NCI-H1930 (cell line): ENCODE measurements at places on chromosomes 2 and 18.

DNA sequence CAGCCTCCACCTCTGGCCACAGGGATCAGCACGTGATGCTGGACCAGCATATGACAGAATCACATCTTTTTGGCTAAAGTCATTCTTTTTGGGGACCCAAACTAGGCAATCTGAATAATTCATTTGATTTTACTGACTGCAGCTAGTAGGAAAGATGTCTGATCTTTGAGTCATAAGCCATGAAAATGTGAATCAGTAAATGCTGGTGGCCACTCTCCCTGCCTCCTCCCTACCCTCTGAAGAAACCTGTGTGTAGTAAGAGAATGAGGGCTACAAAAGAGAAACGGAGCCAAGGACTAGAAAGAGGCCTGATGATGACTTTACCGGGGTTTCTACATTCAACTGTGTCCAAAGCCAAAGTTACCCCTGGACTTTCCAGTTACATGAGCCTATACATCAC lies 10.1 kb upstream of the LRPPRC start:
- no peak for DNase-seq

- no peak for DNase-seq
Measured at GRCh38 chr18:51171223-51171622, 26.3 kb downstream of the MEX3C start.

DNA sequence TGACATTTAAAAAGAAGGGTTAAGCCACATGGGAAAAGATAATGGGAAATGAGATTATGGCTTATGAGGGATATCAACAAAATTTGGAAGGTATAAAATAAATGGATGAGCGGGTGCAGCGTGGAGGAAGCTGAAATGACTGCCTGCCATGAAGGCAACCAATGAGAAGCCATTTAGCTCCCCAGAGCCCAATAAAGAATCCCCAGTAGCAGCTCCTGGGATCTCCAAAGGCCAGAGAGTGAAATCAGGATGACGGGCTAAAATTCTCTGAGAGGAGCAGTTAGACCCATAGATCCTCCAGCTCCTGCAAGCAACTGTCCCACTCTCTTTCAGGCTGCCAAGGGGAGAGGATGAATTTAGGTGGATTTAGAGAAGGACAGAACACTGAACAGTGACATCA lies 12.9 kb upstream of the MAPRE3 start:
- DNase-seq, result peak; percentile 4

DNA sequence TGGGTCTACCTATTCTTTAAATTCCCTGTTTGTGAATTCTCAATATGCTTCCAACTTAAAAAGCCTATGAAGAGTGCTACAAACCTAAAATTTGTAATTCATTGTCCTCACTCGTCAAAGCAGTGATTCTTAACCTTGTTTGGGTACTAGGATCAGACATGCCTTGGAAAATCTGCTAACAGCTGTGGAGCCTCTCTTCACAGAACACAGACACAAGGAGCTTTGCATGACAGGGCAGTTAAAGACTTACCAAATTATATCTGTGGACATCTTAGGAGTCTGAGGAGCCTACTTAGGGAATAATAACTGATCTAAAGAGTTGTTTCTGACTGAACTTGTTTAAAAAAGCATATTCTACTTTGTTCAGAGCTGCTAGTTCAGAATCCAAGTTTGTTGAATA lies 38.1 kb downstream of the TMEM87B start:
- DNase-seq, result no peak

DNA sequence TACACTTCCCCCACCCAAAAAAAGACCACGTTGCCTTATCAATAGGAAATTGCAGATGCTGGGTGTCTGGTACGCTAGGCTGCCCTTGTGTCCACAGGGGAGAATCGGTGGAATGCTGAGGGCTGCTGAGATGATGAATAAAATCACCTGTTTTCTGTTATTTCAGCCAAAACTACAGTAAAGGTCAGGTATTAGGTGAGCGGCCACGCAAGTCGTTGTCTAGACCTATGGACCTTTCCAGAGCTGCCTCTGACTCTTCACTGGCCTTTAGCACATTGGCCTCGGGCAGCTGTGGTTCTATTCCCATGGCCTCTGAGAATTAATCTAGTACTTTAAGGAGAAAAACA lies 89.6 kb downstream of the MTCL1 start:
- no peak for DNase-seq

GRCh38 chr2:39435741-39436591 lies 1.1 kb downstream of the MAP4K3 start:
- DNase-seq, result no peak

GRCh38 chr18:50507120-50507590 lies 52.7 kb upstream of the MAPK4 start:
- no peak for DNase-seq

GRCh38 chr2:234996069-234996940 lies 44.5 kb downstream of the SH3BP4 start:
- DNase-seq, result no peak

DNA sequence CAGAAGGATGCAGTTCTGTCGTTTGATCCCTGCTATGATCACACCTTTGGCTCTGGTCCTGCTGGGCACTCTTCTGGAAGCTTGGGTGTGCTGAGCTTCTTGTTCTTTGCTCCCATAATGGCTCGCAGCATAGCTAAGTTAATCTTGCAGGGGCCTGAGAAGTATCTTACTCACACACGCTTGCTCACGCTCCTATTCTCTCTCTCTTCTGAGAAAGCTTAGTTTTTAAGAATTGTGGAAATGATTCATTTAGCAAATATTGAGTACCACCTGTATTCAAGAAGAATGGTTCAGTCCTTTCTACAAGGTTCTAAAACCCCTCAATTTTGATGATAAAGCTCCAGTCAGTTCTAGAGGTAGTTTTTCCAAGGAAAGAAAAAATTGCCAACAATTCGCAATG lies 40.6 kb downstream of the XRCC5 start:
- DNase-seq, result no peak

GRCh38 chr2:45577441-45577840 lies 33.6 kb downstream of the SRBD1 start:
- no peak for DNase-seq

DNA sequence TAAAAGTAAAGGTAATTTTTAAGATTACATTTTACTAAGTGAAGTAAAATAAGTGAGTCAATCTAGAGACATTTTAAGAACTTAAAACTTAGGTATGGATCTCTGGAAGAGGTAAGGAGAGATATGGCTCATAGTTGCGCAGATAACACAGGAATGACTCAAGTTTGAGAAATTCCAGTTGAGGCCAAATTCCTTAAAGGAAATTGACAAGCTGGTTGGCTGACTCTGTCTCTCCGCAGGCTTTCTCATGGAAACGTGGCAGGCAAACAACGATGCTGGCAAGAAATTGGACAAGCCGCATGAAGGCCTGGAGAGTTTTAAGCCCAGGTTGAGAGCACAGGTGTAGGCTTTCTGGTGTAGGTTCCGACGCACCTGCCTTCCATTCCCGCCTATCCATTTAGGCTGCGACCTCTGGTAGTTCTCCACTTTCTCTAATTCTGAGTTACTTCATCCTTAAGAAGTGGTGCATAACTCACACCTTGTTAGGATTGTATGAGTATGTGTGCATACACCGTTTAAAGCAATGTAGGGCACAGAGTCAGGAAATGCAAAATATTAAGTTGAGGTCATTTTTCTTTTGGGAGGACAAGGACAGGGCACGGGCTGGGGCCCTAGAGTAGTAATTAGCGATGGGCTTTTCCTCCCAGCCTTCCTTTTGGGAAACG lies 589 bp upstream of the DAW1 start:
- DNase-seq, result no peak

- no peak for DNase-seq
Measured at GRCh38 chr18:11955239-11956029, 25.9 kb upstream of the IMPA2 start.

- DNase-seq, result no peak
Measured at GRCh38 chr2:86617738-86618137, 5.9 kb downstream of the RNF103 start.

GRCh38 chr18:3468833-3469232 lies 18.9 kb downstream of the TGIF1 start:
- no peak for DNase-seq

GRCh38 chr2:237982039-237982725 lies 15.4 kb downstream of the UBE2F start:
- no peak for DNase-seq

GRCh38 chr2:138779781-138780445 lies at the start of gene NXPH2:
NXPH2 (minus strand) TSS chr2:138780390; CDS start chr2:138780241, 149 bp downstream.
- DNase-seq, result no peak

DNA sequence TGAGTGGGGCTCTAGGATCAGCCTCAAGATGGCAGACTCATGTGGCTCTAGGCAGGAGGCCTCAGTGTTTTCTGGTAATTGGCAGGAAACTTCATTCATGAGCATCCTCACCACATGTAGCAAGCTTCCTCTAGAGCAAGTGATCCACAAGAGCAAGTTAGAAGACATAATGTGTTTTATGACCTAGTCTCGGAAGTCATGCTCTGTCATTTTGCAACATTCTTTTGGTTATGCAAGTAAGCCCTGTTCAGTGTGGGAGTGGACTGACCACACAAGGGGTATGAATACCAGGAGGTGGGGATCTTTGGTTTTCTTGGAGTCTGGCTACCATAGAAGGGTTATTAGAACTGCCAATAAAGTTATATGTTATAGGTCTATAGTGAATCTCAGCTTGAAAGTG lies 66.8 kb upstream of the STK39 start:
- no peak for DNase-seq

DNA sequence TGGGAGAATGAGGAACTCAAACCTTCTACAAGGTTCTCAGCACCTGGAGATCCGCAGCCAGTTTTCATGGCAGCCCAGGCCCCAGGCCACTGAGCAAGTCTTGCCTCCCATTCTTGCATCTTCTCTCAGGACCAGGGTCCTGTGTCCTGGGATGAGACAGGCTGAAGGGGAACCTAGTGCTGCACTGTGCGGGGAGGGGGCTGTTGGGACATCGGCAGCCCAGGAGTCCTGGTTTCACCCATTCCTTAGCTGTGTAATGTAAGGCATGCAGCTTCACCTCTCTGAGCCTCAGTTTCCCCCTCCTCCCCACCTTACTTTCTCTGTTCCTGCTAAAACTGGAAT lies 43.9 kb downstream of the TNS1 start:
- DNase-seq, result no peak

GRCh38 chr2:189137519-189137918 lies 42.0 kb downstream of the COL5A2 start:
- DNase-seq, result no peak

GRCh38 chr18:57621246-57621604 lies 411 bp downstream of the NARS1 start:
- no peak for DNase-seq

DNA sequence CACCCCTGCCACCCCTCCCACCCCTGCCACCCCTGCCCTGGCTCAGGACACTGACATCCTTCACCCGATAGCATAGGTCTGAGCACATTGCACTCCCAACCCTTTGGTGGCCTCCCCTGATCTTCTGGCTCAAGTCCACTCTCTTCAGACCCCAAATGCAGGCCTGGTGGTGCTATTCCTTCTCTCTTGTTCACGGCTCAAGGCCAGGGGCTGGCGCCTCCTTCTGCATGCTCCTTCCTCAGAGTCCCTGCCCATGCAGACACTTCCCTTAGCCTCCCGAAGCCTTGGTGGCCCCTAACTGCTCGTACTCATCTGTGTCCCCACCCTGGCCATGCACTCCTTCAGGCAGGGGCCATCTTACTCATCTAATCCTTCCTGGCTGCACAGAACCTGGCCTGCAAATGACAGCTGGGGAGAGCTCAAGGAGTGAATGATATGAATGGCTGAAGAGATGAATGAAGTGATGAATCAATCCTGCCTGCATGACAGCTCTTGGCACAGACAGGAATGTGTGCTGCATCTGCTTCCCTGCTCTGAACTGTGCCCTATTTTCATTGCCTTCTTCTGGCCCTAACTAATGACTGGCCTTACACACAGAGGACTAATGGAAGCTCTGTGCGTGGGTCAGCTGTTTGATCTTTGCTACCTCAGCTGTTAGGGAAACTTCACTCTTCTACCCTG lies 290.8 kb downstream of the DYSF start:
- no peak for DNase-seq

- no peak for DNase-seq
Measured at GRCh38 chr18:58960946-58961722, 96.5 kb downstream of the ZNF532 start.

DNA sequence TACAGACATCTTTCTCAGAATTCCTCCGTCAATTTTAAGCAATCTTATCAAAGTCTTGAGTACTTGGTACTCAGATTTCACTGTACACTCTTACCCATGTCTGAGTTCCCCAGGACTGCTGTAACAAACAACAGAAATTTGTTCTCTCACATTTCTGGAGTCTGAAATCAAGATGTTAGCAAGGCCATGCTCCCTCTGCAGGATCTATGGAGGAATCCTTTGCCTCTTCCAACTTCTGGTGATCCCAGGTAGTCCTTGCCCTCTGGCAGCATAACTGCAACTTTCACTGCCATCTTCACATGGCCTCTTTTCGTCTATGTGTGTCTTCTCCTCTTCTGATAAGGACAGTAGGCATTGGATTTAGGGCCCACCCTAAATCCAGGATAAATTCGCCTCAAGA lies 17.1 kb upstream of the CACNB4 start:
- DNase-seq, result no peak

- no peak for DNase-seq
Measured at GRCh38 chr2:190328573-190329147, 9.0 kb upstream of the HIBCH start.

DNA sequence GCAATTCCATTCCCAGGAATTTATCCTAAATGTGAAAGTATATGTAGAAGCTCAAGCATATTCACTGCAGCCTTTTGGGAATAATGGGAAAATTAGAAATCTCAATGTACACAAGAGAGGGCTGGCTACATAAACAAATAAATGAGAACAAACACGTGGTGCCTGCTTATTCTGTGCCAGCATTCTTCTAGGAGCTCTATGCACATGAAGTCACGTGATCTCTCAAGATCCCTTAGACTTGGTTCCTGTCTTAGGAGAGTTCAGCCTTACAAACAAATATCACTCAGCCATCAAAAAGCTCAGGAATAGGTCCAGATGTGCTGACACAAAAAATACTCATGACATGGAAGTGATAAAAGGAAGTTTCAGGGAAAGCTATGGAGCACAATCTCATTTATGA lies 92.9 kb upstream of the SP3 start:
- DNase-seq, result no peak

- DNase-seq, result no peak
Measured at GRCh38 chr2:66872081-66872985, 437.4 kb downstream of the MEIS1 start.

DNA sequence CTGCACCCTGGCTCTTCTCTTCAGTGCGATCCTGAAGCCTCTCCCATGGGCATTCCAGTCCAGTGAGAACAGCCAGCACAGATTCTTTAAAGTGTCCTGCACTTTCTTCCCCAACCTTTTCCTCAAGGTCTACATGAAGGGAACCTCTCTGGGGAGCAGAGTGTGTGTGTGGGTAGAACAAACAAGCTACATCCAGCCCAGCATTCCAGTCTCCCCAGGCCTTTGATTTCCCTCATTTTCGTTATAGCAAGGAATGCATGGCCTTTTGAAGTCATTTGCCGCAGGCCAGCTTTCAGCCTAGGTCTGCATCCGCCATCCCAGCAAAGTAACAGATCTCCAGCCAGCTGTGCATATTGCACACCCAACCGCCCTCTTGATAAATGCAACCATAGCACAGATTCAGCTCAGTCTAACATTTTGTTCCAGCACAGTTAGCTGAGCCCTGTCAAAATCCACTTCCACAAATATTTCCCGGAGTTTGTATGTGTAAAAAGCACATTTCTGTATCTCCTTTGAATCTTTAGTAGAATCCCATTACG lies 44.6 kb downstream of the CD8B2 start:
- no peak for DNase-seq

- no peak for DNase-seq
Measured at GRCh38 chr2:167181134-167181533, 292.9 kb downstream of the XIRP2 start.
